ENCODE measurements at places on chromosomes 16 and 17. TPM values are rescaled to one million over a fixed set of nuclear protein-coding genes. Genes with fewer than 3 reads are reported as not detected.

DNA sequence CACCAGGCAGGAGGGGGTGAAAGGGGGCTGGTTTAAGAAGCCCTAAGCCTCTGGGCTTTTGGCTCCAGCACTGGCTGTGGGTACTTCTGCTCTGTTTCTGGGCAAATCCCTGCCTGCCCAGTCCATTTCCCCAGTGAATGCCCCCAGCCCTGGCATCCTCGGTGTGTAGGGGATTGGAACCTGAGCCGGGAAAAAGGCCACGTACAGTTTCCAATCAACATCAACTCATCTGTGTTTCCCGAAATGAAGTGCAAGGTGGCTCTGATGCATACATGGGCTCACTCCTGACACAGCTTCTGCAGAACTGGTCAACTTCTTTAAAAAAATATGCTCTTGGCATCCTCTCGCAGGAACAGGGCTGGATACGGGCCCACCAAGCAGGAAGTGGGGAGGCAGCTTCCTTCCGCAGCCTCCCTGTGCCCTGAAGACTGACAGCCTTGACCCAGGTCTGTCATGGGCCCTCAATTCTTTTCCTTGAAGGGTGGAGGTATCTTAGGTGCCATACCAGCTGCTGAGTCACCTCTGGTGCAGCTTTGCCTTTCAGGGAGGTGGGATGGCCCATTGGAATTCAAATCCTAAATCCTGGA lies 73.3 kb downstream of the N4BP1 start:
- peaks cover 13% of the 10 kb centered on the region for H3K36me3 ChIP-seq
- DNase-seq: no peak
- H3K4me1 ChIP-seq: peaks cover 8% of the 10 kb centered on the region
- no peak overlapping the region for H3K27ac ChIP-seq
- H3K27me3 ChIP-seq: no peaks in the 10 kb centered on the region
- no peak overlapping the region for H3K4me3 ChIP-seq

GRCh38 chr16:50407351-50407750 lies 38.6 kb upstream of the BRD7 start:
- no peak overlapping the region for H3K27ac ChIP-seq
- H3K4me1 ChIP-seq: no peaks in the 10 kb centered on the region
- no peak for DNase-seq
- H3K36me3 ChIP-seq: no peaks in the 10 kb centered on the region
- H3K27me3 ChIP-seq: no peaks in the 10 kb centered on the region

The CD300LG gene
- 0.30 TPM for polyA plus RNA-seq

DNA sequence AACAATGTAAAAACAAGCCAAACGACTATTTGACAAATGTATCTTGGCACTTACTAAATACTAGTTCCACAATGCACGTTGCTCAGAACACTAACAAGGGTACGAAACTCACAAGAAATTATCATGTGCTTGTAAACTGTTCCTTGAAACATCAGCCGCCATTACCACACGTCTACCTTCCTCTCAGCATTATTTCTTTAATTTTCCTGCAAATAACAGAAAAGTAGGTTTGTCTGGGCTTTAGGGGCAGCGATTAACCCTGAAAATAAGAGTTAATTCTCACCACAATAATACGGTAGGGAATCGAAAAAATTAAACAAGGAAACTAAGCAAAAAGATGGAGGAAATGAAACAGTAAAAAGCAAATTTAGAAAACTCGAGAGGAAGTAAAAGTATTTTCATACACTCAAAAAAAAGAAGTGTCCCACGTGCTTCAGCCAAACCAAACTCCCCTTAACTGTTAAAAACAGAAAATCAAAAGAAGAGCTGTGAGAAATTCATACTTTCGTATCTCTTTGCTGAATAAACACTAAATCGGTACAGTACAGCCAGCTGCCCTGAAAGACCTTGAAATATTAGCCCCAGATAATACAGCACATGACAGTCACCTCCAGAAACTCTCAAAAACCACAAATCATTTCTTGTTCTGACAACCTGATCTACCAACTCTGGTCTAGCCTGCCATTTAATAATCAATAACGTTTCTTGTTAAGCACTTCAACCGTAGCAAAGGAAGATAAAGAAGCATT lies 1.2 kb downstream of the ARHGAP17 start:
- peaks cover 22% of the 10 kb centered on the region for H3K36me3 ChIP-seq
- H3K27ac ChIP-seq: peak overlapping the region; percentile 96
- no peak for DNase-seq
- peaks cover 42% of the 10 kb centered on the region for H3K4me1 ChIP-seq

- H3K27me3 ChIP-seq: no peaks in the 10 kb centered on the region
- peaks cover 5% of the 10 kb centered on the region for H3K4me1 ChIP-seq
- no peak overlapping the region for H3K4me3 ChIP-seq
- H3K27ac ChIP-seq: no peak overlapping the region
- H3K36me3 ChIP-seq: peaks cover 7% of the 10 kb centered on the region
- DNase-seq: no peak
Observed at GRCh38 chr16:17461951-17462729, 8.6 kb downstream of the XYLT1 start.

- DNase-seq: no peak
- H3K36me3 ChIP-seq: no peaks in the 10 kb centered on the region
- no peaks in the 10 kb centered on the region for H3K27me3 ChIP-seq
- H3K27ac ChIP-seq: no peak overlapping the region
- H3K4me1 ChIP-seq: no peaks in the 10 kb centered on the region
Observed at GRCh38 chr17:53039981-53040380, 782.7 kb upstream of the KIF2B start.

DNA sequence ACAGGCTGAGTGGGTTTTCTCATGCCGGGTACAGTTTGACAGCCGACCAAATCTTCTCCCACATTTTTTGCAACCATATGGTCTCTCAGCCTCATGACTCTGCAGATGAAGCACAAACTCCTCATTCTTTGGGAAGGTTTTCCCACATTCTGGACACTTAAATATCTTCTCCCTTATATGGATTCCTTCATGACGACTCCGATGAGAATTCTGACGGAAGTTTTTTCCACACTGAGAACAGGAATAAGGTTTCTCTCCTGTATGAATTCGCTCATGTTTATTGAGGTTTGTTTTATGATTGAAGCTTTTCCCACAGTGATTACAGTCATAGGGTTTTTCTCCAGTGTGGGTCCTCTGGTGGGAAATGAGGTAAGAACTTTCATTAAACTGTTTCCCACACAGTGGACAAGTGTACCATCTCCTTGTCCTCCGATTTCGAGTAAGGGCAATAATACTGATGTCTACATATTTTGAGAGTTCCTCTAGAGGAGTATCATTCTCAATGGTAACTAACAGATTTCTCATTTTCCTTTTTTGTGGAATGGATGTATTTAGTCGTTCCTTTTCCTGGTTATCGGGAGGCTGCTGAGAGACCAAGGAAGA lies 10.9 kb downstream of the ZNF200 start:
- H3K4me1 ChIP-seq: no peaks in the 10 kb centered on the region
- no peaks in the 10 kb centered on the region for H3K27me3 ChIP-seq
